ENCODE measurements at places on chromosomes 13 and 19. TPM values are rescaled to one million over a fixed set of nuclear protein-coding genes. Genes with fewer than 3 reads are reported as not detected.

NDUFA11 gene
- total RNA-seq = 212 TPM

SETDB2 gene
- total RNA-seq = 13.4 TPM

ALDH16A1 gene
- total RNA-seq = 13.9 TPM

SHD gene
- total RNA-seq = not detected

All from fibroblast of lung (primary cell).